ENCODE measurements at places on chromosomes 6 and 20. TPM values are rescaled to one million over a fixed set of nuclear protein-coding genes. Genes with fewer than 3 reads are reported as not detected.

The MACROD2 gene
- 0.04 TPM for total RNA-seq

The RXRB gene
- 26.2 TPM for total RNA-seq

The RHAG gene
- not detected for total RNA-seq

DNA sequence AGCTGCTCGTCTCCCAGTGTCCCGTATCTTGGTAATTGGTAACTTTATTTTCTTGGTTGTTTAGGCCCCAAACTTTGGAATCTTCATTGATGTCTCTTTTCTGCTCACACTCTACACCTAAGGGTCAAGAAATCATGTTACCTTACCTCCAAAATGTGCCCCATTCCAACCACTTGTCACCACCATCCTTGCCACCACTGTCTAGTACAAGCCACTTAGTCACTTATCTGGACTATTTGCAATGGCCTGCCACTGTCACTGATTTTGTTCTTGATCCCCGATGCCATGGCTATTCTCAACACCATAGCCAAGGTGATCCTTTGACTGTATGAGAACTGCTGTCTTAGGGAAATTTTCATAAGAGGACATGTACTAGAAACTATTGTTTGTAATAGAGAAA is 46.0 kb upstream of the SLC22A16 start:
- no peak overlapping the region for H3K27ac ChIP-seq
- no peak for DNase-seq
- H3K4me1 ChIP-seq: no peaks in the 10 kb centered on the region
- no peaks in the 10 kb centered on the region for H3K27me3 ChIP-seq
- H3K36me3 ChIP-seq: no peaks in the 10 kb centered on the region

GRCh38 chr6:16305788-16306187 is 67.4 kb downstream of the GMPR start:
- no peaks in the 10 kb centered on the region for H3K36me3 ChIP-seq
- no peaks in the 10 kb centered on the region for H3K27me3 ChIP-seq
- H3K27ac ChIP-seq: peak overlapping the region; percentile 67

The OPN5 gene
- not detected for total RNA-seq

GRCh38 chr6:154241581-154241980 is 115.0 kb downstream of the IPCEF1 start:
- no peaks in the 10 kb centered on the region for H3K27me3 ChIP-seq
- no peak for DNase-seq
- no peak overlapping the region for H3K4me3 ChIP-seq
- H3K36me3 ChIP-seq: no peaks in the 10 kb centered on the region

The TSHZ2 gene
- 0.11 TPM for total RNA-seq

The RIN2 gene
- total RNA-seq: 1.7 TPM

GRCh38 chr20:20411836-20412235 is 43.9 kb downstream of the INSM1 start:
- no peaks in the 10 kb centered on the region for H3K36me3 ChIP-seq
- no peak overlapping the region for H3K4me3 ChIP-seq
- no peak for DNase-seq
- H3K4me1 ChIP-seq: no peaks in the 10 kb centered on the region

The ANKS1A gene
- total RNA-seq: 7.0 TPM

The TP53TG5 gene
- total RNA-seq: not detected

DNA sequence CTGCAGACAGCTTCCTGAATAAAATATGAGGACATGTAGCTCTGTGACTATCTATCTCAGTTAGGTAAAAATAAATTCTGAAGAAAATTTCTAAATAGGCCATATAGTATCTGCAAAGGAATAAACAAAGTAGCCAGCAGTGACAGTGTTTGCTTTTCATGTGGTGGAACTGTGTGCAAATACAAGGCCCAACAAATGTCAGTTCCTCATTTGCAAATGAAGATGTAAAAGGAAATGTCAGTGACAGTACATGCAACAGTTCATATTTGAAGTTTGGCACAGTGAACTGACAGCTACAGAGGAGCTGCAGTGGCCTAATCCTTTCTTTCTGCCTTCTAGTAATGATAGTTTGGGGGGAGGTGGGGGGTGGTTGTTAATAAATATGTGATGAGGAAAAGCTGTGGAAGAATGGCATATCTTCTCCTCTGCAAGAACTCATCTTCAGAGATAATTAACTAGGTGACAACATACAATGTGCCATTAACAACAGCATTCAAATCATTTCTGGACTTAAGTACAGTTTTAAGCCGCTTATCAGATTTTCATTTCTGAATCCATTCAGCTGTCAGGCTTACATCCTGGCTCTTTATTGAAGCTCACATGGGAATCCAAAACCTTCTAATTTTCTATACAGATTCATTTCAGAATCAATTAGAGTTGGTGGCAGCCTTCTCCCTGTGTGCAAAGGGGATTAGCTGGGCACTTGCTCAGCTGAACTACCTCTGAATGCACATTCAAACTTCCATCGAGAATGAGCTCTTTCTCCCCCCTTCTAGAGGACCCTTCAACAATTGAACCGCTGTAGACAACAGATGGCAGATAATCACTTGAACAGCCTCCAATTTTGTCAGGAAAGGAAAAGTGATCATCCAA is 1059.0 kb upstream of the EPHA7 start:
- H3K4me1 ChIP-seq: no peaks in the 10 kb centered on the region
- DNase-seq: no peak
- H3K27ac ChIP-seq: no peak overlapping the region
- no peaks in the 10 kb centered on the region for H3K27me3 ChIP-seq
- H3K36me3 ChIP-seq: no peaks in the 10 kb centered on the region

- DNase-seq: peak; percentile 60
- H3K36me3 ChIP-seq: no peaks in the 10 kb centered on the region
- H3K27ac ChIP-seq: no peak overlapping the region
- H3K4me3 ChIP-seq: no peak overlapping the region
These were observed 1.9 kb downstream of the APOM start for GRCh38 chr6:31657406-31658157.

DNA sequence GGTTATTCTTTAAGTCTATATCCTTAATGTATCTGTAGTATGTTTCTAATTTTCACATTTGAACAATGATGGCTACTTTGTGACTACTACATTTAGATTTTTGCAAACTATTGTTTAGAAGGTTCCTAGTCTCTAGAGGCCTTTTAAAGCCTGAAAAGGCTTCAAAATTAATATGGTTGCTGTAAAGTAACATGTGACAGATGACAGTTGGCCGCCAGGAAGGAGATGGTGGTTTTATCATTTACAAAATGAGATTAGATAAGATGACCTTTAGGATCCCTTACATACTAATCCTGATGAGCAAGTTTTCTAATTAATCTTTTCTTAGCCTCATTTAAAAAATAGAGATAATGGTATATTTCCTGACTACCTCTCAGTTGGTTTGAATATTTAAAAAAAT is 18.8 kb downstream of the SCAF8 start:
- H3K4me3 ChIP-seq: no peak overlapping the region
- DNase-seq: no peak
- no peaks in the 10 kb centered on the region for H3K27me3 ChIP-seq
- no peaks in the 10 kb centered on the region for H3K4me1 ChIP-seq
- H3K27ac ChIP-seq: no peak overlapping the region
- H3K36me3 ChIP-seq: peaks cover 3% of the 10 kb centered on the region

- no peaks in the 10 kb centered on the region for H3K36me3 ChIP-seq
- H3K27me3 ChIP-seq: no peaks in the 10 kb centered on the region
- H3K27ac ChIP-seq: no peak overlapping the region
- peak; percentile 72 for DNase-seq
- no peak overlapping the region for H3K4me3 ChIP-seq
- H3K4me1 ChIP-seq: no peaks in the 10 kb centered on the region
These were observed 1211.1 kb upstream of the GJE1 start for GRCh38 chr6:140921366-140922226.

DNA sequence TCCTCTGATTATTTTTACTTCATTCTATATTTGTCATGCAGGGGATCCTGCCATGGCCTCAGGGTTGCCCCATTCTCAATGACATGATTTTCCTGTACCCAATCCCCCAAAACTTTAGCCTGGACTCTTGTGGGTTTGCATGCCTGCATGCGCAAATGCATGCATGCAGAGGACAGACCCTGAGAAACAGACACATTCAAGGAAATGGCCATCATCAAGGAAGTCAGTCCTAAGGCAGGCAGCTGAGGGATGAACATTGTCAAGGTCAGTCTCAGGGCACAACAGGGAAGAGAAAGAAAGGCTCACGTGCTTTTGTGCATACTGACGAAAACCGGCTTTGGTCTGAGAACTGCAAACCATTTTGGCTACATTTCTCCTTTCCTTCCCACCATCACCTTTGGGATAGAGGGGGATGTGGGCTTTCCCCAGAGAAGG is 13.1 kb downstream of the NEDD9 start:
- no peak overlapping the region for H3K27ac ChIP-seq
- H3K36me3 ChIP-seq: no peaks in the 10 kb centered on the region
- no peak for DNase-seq
- no peaks in the 10 kb centered on the region for H3K4me1 ChIP-seq

The RIMS1 gene
- not detected for total RNA-seq

DNA sequence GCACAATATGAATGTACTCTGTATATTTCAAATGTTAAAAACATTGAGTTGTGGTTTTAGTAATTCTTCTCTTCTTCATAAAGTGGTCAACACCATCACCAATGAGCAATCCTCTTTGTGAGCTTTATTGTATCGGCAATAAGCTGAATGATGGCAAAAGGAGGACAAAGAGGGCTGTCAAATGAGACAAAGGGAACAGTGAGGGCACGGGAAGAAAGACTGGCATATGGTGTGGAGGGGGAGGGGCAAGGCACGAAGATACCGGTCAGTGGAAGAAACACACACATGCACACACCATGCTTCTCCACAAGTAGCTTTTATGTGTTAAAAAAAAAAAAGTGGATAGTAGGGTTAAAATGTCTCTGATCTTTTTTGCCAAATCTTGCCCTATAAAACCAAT is 506.8 kb upstream of the CITED2 start:
- no peak overlapping the region for H3K4me3 ChIP-seq
- no peaks in the 10 kb centered on the region for H3K36me3 ChIP-seq
- DNase-seq: no peak
- H3K27me3 ChIP-seq: no peaks in the 10 kb centered on the region
- no peak overlapping the region for H3K27ac ChIP-seq
- peaks cover 9% of the 10 kb centered on the region for H3K4me1 ChIP-seq

DNA sequence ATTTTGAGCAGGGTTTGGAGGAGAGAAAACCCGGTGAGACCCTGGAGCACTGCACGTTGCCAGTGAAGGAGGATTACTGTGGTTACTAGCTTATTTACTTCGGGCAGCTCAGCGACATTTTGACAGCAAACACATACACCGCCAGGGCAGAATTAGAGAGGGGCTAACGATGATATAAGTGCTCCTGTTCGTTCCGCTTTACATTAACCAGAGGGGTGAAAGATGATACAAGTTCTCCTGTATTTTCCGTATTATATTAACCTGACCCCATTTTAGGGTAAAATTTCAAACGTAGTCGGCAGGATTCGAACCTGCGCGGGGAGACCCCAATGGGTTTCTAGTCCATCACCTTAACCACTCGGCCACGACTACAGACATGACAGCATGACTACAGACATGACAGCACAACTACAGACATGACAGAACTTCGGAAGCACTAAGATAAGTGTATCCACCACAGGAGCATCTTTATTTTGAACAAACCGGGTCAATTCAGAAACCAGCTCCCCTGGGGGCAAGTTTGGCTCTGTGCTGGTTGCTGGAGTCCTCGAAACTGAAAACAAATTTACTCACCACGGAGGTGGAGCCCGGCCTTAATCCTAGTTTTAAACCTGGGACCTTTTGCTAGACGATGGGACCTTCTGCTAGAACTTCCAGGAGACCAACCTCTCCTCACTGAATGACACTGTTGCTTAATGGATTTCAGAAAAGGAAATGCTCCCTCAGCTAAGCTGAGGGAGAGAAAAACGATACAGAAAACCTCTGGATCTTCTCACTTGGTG is 80.4 kb upstream of the ZNF184 start:
- DNase-seq: peak; percentile 80
- H3K27me3 ChIP-seq: no peaks in the 10 kb centered on the region
- peaks cover 6% of the 10 kb centered on the region for H3K4me1 ChIP-seq
- H3K4me3 ChIP-seq: peak overlapping the region; percentile 43

DNA sequence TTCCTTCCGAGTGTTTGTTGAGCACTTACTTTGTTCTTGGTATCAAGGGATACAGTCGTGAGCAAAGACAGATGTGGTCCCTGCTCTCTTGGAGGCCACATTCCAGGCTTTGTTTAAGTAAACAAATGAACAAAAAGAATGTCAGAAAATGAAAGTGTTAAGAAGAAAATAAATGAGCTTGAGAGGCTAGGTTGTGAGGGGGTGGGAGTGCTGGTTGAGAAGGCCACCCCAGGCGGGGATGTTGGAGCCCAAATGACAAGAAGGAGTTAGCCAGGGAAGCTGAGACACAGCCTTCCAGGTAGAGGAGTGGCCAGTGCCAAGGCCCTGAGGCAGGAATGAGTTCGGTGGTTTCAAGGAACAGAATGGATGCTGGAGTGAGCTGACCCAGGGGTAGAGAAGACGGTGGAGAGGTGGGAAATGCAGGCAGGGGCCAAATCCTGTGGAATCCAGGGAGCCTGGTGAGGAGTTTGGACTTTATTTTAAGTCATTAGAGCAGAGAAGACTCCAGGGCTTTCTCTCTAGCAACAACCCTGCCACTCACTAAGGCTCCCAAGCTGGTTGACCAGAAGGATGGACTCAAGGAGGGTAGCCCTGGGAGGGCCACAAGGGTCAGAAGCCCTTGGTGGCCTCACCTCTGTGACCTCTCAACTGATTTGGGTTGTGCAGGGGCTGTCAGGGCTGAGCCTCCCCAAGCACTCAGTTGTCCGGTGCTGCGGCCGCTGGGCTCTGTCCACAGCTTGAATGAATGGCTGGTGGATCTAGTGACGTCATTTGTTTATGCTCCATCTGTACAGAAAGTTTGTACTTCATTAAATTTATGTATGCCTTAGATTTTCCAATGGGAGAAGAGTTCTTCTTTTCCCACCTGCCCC is 66.0 kb upstream of the STX16 start:
- no peak overlapping the region for H3K4me3 ChIP-seq
- H3K4me1 ChIP-seq: peaks cover 34% of the 10 kb centered on the region
- no peaks in the 10 kb centered on the region for H3K27me3 ChIP-seq
- no peak overlapping the region for H3K27ac ChIP-seq
- no peak for DNase-seq

The PTGIS gene
- not detected for total RNA-seq

DNA sequence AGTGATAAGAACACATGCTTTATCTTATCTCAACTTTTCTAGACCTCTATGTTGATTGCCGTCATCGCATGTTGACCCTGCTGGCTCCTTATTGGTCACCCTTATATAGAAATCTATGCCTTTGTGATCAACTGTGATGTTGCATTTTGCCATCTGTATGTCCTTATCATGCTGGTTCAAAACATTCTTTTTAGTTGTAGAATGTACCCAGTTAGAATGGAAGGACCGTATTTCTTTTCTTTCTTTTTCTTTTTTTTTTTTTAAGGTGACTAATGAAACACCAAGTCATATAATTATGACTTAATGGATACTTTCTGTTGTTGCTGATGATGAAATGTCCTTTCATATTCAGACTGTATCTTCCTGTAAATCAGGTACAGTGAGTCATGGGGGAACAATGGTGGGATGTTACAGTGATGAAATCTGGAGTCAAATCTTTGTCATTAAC is 145.9 kb upstream of the CITED2 start:
- no peaks in the 10 kb centered on the region for H3K27me3 ChIP-seq
- DNase-seq: no peak
- H3K36me3 ChIP-seq: no peaks in the 10 kb centered on the region
- H3K27ac ChIP-seq: no peak overlapping the region
- H3K4me1 ChIP-seq: no peaks in the 10 kb centered on the region
